ENCODE measurements at places on chromosomes 7 and 10.
A peak's percentile ranks its signal among the peaks of the same experiment; 100 is the strongest.

GRCh38 chr7:51344406-51345138 is 28.0 kb upstream of the COBL start:
- no peak overlapping the region for H3K4me3 ChIP-seq
- no peak for DNase-seq
- H3K4me1 ChIP-seq: peaks cover 9% of the 10 kb centered on the region
- H3K36me3 ChIP-seq: no peaks in the 10 kb centered on the region
- peaks cover 2% of the 10 kb centered on the region for H3K27me3 ChIP-seq
- no peak overlapping the region for H3K27ac ChIP-seq

- H3K4me3 ChIP-seq: peak overlapping the region; percentile 80
- peak; percentile 63 for DNase-seq
- peaks cover 4% of the 10 kb centered on the region for H3K36me3 ChIP-seq
- H3K27me3 ChIP-seq: peaks cover 21% of the 10 kb centered on the region
- no peaks in the 10 kb centered on the region for H3K4me1 ChIP-seq
Measured at GRCh38 chr10:99329554-99330346, 594 bp downstream of the CNNM1 start.

DNA sequence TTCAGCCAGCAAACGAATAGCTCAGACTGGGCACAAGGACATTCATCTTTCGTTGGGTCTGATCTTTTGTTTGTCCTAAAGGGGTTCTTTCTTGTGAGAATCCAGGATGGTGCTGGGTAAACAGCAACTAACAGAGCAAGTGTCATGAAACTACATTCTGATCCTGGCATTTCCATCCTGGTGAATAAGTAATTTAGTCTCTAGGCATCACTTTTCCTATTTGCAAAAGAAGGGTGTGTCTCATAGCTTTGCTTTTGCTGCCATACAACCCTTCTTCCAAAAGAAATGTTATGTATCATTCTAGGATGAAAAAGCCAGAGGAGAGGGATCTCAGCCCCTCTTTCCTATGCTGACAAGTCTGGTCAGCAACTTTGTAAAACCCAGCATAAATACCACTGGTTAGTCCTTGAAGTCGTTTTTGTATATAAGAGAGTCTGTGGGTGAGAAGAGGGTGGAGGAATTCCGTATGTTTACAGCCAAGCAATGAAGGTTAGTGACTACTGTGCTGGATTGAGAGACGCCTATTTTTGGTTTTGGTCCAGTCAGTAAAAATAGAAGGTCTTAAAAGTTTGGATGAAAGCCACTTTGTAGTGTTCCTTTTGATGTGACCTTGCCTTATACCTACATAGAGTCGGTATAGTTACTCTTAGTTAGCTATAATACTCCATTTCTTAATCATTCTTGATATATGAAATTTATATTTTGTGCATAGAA is 88.4 kb upstream of the SLC25A13 start:
- no peak overlapping the region for H3K27ac ChIP-seq
- peaks cover 1% of the 10 kb centered on the region for H3K4me1 ChIP-seq
- H3K36me3 ChIP-seq: no peaks in the 10 kb centered on the region
- no peak for DNase-seq
- H3K27me3 ChIP-seq: no peaks in the 10 kb centered on the region

- peaks cover 2% of the 10 kb centered on the region for H3K27me3 ChIP-seq
- H3K36me3 ChIP-seq: no peaks in the 10 kb centered on the region
- DNase-seq: no peak
- H3K4me1 ChIP-seq: peaks cover 27% of the 10 kb centered on the region
Measured at GRCh38 chr10:13959443-13960359, 371.0 kb downstream of the FRMD4A start.

- no peaks in the 10 kb centered on the region for H3K4me1 ChIP-seq
- no peaks in the 10 kb centered on the region for H3K36me3 ChIP-seq
- no peak overlapping the region for H3K4me3 ChIP-seq
- H3K27me3 ChIP-seq: peaks cover 4% of the 10 kb centered on the region
- DNase-seq: no peak
Measured at GRCh38 chr7:107957436-107957835, 45.5 kb downstream of the LAMB1 start.

- no peak overlapping the region for H3K4me3 ChIP-seq
- DNase-seq: no peak
- peaks cover 28% of the 10 kb centered on the region for H3K4me1 ChIP-seq
- peaks cover 55% of the 10 kb centered on the region for H3K27me3 ChIP-seq
- no peak overlapping the region for H3K27ac ChIP-seq
Measured at GRCh38 chr10:100733329-100733728, 12.1 kb upstream of the PAX2 start.

DNA sequence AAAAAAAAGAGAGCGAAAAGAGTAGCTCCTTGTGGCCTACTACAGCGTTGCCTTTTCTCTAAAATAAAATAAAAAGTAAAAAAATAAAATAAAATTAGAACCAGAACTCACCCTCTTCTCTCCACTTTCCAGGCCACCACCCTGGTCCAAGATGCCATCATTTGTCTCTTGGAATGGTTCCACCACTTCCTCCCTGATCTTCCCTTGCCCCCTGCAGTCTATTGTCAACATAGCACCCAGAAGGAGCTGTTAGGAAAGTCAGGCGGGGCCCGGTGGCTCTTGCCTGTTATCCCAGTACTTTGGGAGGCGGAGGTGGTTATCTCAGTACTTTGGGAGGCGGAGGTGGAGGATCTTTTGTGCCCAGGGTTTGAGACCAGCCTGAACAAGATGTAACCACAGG is 7.6 kb upstream of the GRID2IP start:
- H3K4me1 ChIP-seq: peaks cover 4% of the 10 kb centered on the region
- peak; percentile 46 for DNase-seq
- no peak overlapping the region for H3K4me3 ChIP-seq

DNA sequence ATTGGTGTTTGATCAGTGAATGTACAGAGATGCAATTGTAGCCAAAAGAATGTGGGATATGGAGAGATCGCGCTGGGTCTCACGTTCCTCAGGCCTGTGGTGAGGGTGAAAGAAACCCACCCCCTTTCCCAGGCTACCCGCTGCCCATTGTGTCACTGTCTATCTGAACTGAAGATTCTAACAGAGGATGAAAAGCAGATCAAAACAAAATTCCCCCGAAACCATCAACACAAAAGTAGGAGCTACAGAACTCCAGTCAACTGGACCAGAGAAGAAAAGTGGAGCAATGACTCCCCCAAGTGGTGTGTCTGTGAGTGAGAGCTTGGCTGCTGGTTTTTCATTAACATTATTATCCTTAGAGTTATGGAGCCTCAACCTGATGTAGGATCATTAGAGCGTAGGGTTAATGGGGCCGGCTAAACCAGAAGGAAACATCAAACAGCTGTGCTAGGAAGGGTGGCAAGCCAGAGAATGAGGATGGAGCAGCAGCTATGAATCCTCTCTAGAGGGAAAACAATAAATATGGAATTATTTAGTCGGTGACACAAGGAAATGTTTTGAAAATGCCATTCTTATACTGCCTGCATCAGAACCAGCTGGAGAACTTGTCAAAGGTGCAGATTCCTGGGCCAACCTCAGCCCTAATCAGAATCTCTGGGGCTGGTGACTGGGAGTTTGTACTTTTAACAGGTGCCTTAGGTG is 38.3 kb downstream of the AKR1B1 start:
- peak; percentile 54 for DNase-seq
- H3K27me3 ChIP-seq: no peaks in the 10 kb centered on the region
- no peak overlapping the region for H3K27ac ChIP-seq
- peaks cover 4% of the 10 kb centered on the region for H3K36me3 ChIP-seq
- peak overlapping the region; percentile 13 for H3K4me3 ChIP-seq

- no peak overlapping the region for H3K27ac ChIP-seq
- H3K4me3 ChIP-seq: peak overlapping the region; percentile 87
- H3K36me3 ChIP-seq: no peaks in the 10 kb centered on the region
Measured at GRCh38 chr10:58513188-58514110, 777 bp downstream of the BICC1 start.

GRCh38 chr10:35561715-35562114 is 43.4 kb upstream of the GJD4 start:
- peaks cover 19% of the 10 kb centered on the region for H3K27me3 ChIP-seq
- peaks cover 29% of the 10 kb centered on the region for H3K4me1 ChIP-seq
- peaks cover 10% of the 10 kb centered on the region for H3K36me3 ChIP-seq
- no peak overlapping the region for H3K27ac ChIP-seq
- H3K4me3 ChIP-seq: no peak overlapping the region

DNA sequence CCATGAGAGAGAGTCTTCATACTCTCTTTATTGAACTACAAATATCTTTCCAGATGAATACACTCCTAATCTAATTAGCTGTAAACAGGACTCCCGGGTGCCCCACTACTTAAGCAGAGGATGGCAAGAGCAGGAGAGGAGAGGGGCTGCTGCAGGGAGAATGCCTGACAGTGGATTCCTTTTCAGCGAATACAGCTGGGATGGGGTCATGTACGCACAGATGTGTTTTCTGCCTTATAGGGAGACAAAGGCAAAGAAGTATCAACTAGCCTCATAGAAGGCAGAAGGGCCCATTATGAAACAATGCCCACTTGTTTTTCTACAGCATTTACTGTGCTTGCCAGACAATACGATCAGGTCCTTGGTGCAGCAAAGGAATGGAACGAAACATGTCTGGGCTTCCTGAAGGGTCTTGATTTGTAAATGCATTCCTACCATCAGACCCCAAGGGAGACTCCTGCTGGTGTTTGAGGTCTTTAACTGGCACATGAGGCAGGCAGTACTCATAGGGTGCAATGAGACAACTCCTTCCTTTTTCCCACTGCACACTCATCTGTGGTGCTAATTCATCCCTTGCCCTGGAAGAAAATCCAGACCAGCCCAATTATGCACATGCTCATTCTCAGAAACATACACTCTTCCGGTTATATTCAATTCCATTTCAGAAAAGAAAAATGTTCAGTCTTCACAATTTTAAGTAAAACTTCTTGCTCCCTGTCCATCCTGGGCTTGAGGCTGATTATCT is 117.1 kb downstream of the AOAH start:
- peaks cover 16% of the 10 kb centered on the region for H3K4me1 ChIP-seq
- no peak overlapping the region for H3K4me3 ChIP-seq
- no peak overlapping the region for H3K27ac ChIP-seq
- no peaks in the 10 kb centered on the region for H3K27me3 ChIP-seq
- no peaks in the 10 kb centered on the region for H3K36me3 ChIP-seq
